ENCODE measurements at places on chromosomes 3 and 15.

DNA sequence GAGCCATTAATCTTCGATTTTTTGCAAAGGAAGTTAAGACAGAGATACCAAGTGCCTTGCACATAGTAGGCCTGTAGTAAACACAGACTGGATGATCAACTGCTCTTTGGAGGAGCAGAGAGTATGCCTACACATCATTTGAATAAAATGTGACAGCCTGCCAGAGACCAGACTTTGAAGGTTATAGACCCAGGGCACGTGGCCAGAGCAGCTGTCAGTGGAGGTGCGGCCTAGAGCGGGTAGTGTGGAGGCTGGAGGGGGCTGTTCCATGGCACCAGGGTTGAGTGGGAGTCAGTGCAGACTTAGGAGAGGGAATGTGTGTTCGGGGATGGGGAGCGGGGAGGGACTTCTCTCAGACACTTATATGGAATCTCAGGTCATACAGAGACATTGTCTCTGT, 80.8 kb downstream of the SMAD3 start:
- no peak for DNase-seq

GRCh38 chr15:70277556-70277955, 179.8 kb upstream of the TLE3 start:
- DNase-seq: no peak

DNA sequence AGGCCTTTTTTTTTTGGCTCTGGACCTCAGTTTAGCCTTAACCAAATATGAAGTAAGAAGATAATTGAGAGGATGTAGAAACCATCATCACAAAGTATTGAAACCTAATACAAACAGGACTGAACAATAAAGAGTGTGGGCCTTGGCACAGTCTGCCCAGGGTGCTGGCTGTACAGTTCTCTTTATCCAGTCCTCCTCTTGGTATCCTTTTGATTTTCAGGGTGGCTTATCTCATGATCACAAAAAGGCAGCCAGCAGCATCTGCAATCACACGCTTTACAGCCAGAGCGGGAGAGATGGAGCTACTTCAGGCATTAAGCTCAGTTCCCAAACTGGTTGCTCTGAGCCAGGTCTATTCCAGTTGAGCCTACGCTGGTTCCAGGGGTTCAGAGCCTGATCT, 239.7 kb downstream of the RPLP1 start:
- DNase-seq: no peak

DNA sequence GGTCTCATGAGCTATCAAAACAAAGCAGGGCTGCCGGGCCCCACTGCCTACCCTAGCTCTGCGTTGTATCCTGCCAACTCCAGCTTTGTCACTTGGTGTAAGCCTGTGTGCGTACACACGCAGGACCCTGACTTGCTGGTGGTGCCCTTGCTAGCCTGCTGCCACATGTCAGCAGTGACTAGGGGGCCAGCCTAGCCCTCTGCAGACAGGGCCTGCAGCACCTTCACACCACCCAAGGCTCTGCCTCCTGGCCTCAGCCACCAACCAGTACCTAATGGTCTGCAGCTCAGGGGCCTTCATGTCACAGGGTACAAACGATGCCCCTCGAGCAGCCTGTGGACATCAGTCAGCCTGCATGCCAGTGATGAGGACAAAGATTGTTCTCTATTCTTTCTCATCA, 30.1 kb upstream of the DUSP7 start:
- no peak for DNase-seq

DNA sequence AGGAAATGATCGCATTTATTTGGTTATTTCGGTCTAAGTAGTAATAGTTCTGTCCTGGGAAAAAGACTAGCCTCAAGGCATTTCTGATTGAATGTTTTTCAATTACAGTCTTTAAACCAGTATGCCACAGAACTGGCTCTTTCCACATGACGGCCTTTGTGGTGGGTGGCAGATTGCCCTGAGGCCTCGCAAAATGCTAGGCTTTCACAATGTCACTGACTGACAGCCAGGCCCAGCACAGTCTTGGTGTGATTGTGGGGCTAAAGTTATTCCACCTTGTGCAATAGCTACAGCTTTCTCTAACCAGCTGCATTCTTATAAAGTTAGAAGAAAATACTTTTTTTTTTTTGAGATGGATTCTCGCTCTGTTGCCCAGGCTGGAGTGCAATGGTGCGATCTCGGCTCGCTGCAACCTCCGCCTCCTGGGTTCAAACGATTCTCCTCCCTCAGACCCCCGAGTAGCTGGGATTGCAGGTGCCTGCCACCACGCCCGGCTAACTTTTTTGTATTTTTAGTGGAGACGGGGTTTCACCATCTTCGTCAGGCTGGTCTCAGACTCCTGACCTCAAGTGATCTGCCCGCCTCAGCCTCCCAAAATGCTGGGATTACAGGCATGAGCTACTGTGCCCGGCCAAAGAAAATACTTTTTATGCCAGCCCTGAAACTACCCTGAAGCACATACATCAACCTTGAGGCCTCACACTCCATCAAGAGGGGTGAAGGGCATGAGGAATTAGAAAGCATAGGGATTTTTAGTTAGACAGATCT, 2.5 kb upstream of the ADIPOQ start:
- no peak for DNase-seq

DNA sequence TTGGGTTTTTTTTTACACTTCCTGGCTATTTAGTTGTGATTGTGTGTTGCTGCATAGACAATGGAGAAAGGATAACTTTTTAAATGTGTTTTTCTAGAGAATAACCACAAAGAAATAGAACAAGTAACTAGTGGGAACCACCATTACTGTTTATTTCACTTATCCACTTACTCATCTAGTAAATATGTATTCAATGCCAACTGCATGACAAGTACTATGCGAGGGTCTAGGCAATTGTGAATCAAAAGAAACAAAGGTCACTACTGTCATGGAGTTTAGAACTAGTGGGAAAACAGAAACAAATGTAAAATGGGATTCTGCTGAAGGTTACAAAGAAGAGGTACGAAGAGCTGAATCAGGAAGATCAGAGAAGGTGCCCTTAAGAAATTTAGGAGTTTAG, 600.9 kb upstream of the ROBO2 start:
- no peak for DNase-seq

- no peak for DNase-seq
These were observed 371.7 kb downstream of the DIPK2A start for GRCh38 chr3:144343343-144343742.

- no peak for DNase-seq
These were observed 74.9 kb upstream of the MFGE8 start for GRCh38 chr15:88987934-88988671.

DNA sequence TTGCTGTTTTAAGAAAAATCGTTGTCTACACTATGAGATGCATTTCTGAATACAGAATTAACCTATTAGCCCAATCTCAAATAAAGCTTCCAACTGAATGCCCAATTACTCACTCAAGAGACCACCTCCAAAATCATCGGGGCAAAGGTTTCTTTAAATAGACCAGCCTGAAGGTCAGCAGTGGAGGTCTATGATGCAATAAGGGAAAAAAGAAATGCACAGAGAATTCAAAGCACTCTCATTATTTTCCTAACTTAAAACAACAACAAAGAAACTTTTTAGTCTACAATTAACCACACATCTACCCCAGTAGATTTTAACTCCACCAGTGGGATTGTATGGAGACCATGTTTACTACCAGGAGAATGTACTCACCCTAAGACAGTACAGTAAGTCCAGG, 657.7 kb upstream of the CCDC54 start:
- DNase-seq: no peak

DNA sequence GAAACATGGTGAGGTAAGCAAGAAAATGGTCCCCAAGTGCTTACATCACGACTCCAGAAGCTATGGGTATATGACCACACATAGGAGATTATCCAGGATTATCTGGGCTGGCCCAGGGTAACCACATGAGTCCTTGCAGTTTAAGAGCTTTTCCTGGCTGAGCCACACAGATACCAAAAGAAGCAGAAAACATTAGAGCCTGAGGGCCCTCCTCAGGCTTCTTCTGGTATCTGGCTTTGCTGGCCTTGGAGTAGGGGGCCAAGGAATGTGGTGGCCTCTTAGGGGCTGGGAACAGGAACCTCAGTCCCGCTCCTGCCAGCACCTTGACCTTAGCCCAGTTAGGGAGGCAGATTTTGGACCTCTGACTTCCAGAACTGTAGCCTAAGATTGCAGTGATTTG, 259.1 kb downstream of the KCNMB2 start:
- no peak for DNase-seq

DNA sequence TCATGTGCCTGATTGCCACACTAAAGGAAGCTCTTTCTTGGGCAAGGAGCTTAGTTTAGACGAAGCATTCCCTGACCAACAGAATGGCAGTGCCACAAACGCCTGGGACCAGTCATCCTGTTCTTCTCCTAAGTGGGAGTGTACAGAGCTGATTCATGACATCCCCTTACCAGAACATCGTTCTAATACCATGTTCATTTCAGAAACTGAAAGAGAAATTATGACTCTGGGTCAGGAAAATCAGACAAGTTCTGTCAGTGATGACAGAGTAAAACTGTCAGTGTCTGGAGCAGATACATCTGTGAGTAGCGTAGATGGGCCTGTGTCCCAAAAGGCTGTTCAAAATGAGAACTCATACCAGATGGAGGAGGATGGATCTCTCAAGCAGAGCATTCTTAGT, 18.4 kb downstream of the SENP5 start:
- DNase-seq: no peak

DNA sequence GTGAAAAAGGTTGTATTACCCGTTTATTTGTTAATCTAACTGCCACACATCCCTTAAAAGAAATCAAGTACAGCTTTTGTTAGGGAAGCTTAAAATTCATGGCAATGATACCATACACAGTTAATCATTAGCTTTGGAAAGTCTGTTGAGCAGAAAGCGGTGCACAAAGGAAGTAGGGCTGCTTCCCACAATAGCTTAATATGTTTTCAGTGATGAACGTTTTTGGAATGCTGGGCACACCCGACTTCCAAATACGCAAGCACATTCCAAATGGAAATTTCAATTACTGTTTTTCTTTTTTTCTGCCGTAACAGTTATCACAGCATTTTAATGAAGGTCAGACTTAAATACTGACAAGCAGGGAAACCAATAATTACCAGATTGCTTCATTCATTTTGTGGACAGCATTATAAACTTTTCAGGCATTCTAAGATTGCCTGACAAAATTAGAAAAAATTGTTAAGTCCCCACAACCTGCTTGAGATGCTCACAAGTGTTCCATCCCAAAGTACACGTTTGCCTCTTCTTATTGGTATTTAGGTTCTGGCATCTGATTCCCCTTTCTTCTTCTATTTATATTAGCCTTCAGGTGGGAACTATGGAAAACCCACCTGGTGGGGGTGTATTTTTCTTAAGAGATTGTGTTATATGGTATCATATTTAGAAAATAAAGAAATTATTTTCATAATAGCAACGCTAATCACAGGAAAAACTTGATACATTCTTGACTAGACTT, 1.1 kb upstream of the ECT2 start:
- DNase-seq: no peak

DNA sequence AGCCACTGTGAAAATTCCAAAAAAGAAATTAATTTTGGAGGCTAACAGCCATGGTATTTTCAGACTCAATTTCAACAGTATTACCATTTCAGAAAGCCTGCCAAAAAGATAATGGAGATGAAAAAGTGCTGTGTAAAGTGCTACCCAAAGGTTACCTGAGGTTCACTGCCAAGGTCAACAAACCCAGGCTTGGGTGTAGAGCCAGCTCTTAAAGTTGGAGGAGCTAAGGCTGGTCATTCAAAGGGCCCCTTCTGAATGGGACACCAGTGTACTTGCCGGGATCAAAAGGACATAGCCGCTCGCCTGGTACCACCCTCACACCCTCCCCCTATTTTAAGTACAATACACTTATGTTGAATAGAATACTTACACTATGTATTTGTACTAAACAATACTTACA, 64.5 kb downstream of the ETV5 start:
- no peak for DNase-seq

DNA sequence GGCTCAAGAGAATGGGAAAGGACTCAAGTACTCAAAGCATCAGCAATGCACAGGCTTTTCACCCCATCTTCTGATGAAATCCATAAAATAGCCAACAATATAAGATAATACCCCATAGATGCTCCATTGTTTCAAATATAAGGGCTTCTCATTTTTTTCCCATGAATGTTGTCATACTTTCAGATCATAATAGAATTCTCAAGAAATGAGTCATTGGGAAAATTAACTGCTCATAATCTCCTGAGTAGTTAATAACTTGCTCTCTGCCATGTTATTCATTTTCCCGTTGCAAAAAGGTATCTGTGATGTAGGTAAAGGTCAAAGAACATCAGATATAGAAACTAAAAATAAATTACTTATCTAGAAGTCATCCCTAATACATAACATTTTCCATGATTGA, 121.9 kb downstream of the NSUN3 start:
- no peak for DNase-seq

- no peak for DNase-seq
These were observed 52.1 kb downstream of the GATM start for GRCh38 chr15:45326280-45326679.

DNA sequence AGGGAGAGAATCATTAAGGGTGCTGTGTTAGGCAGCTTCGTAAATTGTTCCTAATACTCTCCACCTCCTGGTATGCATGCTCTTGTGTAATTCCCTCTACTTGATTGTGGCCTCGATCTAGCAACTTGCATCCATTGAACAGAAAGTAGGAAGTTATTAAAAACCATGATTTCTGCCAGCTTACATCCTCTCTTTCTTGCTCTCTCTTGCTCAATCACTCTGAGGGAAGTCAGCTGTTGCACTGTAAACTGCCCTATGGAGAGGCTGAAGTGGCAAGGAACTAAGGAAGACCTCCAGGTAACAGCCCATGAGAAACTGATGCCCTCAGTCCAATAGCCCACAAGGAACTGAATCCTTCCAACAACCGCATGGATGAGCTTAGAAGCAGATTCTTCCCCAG, 92.6 kb downstream of the ERC2 start:
- DNase-seq: no peak

- no peak for DNase-seq
These were observed 62.5 kb downstream of the CBLB start for GRCh38 chr3:105806359-105806758.

DNA sequence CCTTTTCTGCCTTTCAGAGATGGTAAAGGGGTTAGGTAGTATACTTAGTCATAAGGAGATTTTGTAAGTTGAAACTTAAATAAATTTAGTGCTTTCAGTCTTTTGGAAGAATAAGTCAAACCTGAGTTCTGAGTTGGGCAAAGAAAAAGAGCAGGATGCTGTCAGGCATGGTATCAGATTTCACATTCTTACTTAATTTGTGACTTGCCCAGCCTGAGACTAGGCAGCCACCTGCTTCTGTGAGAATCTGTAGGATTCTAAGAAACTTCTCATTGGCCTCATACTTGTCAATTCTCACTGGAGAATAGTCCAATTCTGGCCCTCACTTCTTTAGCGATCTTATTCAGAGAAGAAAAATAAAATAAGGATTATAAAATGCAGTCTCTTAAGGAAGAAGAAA, 577.5 kb downstream of the DIPK2A start:
- no peak for DNase-seq

- no peak for DNase-seq
These were observed 35.2 kb upstream of the CD200R1L start for GRCh38 chr3:112881891-112882290.

GRCh38 chr3:151075869-151076562, 9.4 kb upstream of the MED12L start:
- no peak for DNase-seq

All from stimulated activated CD4-positive, alpha-beta T cell treated with anti-CD3 and anti-CD28 coated beads, Interleukin-1b, Interleukin-23, amount 100 ng/mL, for 1 hour (primary cell).